Stimulated activated CD4-positive, alpha-beta T cell treated with anti-CD3 and anti-CD28 coated beads, Interleukin-15, amount 100 ng/mL, for 1 hour (primary cell): ENCODE measurements at places on chromosomes 12 and 14.

DNA sequence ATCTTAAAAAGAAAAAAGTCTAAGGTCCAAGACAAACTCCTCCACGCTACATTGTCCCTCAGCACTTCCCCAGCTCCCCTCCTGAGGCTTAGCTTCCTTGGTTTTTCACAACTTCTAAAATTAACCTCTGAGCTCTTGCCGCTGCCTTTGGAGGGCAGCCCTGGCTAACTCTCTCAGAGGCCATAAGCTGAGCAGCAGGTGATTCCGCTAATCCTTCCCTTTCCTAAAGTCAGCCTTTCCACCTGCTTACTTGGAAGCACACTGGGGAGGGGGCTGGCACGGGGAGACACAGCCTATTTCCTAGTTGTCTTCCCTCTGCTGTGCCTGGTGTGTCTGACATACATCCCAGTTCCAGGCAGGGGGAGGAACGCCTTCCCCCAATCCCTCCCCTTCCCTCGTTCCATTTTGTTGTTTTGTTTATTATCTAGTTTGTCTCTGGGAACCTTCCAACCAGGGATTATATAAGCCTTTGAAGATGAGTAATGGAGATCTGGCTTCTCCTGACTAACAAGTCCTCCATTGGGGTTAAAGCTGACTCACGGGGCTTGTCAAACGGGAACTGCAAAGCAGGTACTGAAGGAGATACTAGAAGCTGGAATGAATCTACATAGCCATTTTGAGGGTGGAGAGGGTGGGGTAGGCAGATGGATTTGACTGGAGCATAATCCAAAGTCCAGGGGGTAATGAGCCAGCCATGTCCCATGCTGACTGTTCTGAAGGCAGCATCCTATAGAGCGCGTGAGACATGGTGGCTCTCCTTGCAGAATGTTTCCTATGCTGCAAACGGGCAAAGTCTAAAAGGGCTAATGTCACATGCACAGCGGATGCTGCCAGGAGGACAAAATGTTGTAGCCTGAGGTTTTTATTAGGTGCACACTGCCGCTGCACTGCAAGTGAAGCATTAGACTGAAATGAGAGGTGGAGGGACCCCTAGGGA lies 230.8 kb downstream of the FOXN3 start:
- no peak for DNase-seq

GRCh38 chr14:52399921-52400595 lies 85.9 kb downstream of the PTGER2 start:
- DNase-seq: no peak

DNA sequence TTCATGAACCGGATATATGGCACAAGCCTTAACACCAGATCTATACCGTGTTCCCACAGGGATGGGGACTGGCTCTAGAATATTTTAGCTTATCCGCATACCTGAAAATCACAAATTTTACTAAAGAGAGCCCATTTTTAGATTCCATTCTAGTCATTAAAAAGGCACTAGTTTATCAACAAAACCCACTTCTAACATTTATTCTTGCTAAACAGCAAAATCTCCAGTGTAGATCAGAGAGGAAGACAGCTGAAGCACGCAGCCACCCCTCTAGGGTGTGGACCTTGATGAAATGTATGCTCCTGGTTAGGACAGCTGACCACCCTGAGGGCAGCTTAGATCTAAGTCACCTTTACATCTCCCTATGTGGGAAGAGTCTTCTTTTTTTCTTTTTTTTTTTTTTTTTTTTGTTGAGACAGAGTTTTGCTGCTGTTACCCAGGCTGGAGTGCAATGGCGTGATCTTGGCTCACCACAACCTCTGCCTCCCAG lies 62.4 kb downstream of the EID3 start:
- DNase-seq: no peak

DNA sequence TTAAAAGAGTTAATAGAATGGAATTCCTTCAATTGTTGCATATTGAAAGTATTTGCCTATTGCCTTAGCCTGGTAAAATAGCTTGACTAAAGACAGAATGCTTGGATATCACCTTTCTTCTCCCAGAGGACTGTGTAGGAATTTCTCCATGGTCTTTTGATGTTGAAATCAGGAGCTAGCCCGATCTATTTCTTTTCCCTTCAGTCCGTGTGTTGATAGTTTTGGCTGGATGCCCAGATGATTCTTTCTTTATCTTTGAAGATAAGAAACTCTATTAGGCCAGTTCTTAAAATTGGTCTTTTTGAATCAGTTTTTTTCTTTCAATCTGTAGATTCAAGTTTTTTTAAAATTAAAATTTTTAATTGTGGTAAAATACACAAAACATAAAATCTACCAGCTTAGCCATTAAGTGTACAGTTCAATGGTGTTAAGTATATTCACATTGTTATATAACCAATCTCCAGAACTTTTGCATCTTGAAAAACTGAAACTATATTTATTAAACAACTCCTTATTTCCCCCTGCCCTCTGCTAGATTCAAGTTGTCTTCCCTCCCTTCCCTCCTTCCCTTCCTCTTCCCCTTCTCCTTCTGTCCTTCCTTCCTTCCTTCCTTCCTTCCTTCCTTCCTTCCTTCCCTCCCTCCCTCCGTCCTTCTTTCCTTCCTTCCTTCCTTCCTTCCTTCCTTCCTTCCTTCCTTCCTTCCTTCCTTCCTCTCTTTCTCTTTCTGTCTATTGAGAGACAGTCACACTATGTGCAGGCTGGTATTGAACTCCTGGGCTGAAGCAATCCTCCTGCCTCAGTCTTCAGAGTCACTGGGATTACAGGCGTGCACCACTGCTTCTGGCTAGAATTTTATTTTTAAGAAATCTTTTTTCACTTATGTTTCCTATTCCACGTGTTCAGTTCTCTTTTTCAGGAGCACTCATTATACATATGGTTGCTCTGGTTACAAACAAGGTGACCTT lies 10.1 kb downstream of the LACRT start:
- DNase-seq: no peak

GRCh38 chr14:106026026-106026425 lies 499.6 kb downstream of the TMEM121 start:
- no peak for DNase-seq

DNA sequence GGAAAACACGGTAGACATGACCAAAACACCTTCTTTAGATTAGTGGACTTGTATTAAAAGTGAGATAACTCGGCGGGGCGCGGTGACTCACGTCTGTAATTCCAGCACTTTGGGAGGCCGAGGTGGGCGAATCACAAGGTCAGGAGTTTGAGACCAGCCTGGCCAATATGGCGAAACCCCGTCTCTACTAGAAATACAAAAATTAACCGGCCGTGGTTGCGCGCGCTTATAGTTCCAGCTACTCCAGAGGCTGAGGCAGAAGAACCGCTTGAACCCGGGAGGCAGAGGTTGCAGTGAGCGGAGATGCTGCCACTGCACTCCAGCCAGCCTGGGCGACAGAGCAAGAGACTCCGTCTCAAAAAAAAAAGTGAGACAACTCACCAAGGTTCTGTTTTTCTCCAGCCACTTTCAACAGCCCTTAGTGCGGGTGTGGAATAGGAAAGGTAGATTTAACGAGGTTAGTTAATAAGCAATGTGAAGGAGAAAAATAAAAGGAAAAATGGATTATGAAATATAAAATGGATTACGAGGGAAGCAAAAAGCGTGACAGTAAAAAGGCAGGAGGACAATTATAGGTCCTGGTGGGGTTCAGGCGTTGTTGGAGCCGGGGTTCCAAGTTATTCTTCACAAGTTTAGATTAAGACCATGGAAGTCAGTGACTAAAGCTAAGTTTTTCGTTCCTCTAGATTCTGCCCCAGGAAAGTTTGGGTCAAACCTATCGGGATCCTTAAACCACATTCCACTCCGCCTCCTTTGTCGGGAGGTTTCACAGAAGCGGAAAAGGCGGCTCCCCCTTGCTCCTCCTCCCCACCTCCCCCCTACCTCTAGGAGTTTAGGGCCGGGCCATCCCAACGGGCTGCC lies 534 bp downstream of the PPP2R3C start:
- no peak for DNase-seq

DNA sequence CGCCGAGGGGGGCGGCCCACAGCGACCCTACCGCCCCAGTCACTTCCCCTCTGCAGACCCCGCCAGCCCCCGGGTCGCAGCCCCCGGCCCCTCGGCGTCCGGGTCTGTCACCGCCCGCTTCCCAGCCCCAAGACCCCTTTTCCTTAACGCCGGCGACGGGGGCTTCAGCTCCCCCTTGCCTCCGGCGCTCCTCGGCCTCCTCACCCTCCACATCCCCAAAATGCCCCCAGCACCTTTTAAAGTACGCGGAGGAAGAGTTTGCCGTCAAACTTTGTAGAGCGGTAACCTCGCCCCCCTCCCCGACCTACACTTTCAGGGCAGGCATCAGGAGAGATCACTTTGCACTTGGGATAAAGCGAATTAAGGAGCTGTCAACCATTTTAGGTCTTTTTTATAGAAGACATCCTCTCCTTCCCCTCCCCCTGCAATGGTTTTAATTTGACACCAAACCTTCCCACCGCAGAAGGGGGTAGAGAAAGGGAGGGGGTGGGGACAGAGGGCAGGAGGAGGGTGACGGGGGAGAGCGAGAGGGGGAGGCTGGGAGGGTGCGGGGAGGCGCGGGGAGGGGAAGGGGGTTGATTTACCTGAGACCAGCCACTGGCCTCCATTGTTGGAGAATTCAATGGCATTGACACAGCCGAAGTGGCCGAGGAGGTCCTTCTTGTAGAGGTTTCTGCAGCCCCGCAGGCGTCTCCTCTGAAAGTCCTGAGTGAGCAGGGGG lies 578 bp downstream of the DCAF5 start:
- peak; percentile 25 for DNase-seq

DNA sequence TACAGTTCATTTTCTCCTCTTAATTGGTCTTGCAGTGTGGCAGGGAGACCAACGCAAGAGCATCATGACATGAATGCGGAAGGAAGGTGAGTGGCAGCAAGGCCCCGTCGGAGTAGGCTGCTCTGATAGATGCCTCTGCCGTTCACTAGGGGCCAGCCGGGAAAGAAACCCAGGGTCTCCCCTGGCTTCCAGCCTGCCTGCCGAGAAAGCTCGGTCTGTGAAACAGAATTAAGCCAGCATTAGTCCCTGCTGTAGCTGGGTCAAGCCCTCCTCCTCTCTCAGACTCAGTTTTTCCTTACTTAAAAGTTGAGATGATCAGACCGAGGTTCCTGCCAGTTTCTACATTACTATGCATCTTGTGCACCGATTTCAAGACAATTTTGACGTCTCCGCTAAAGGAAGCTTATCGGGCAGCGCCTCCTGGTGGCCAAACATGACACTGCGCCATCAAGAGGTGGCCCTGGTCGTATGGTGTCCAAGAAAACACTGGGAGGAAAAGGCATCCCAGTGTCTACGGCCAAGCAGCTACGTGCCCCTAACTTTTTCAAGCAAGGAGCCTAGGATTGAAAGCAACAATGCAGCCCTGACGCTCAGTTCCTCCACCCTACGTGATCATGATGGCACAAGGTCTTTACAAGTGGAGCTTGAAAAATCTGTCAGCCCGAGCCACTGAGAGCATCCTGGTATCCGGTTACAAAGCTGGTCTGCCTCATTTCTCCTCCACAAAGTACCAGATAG lies 131.6 kb downstream of the KSR2 start:
- DNase-seq: peak; percentile 66

- no peak for DNase-seq
These were observed 152.6 kb downstream of the AKAP6 start for GRCh38 chr14:32481707-32482106.

GRCh38 chr12:29448157-29448556 lies 49.3 kb downstream of the OVCH1 start:
- no peak for DNase-seq

GRCh38 chr12:12265571-12266388 lies 1.1 kb downstream of the LRP6 start:
- DNase-seq: no peak

- no peak for DNase-seq
These were observed 117.1 kb downstream of the SYT10 start for GRCh38 chr12:33322519-33322918.

- DNase-seq: no peak
These were observed 48.5 kb upstream of the HOXC13 start for GRCh38 chr12:53890081-53890480.

GRCh38 chr12:40226705-40227104 lies 1.9 kb downstream of the LRRK2 start:
- DNase-seq: no peak

DNA sequence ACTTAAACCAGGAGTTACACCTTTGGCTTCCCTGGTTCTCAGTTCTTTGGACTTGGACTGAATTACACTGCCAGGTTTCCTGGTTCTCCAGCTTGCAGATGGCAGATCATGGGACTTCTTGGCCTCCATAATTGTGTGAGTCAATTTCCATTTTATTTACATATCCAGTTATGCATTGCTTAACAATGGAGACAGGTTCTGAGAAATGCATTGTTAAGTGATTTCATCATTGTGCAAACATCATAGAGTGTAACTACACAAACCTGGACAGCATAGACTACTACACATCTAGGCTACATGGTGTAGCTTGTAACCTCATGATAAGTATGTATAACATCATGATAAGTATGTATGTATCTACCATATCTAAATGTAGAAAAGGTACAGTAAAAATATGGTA lies 276.1 kb upstream of the BTG1 start:
- no peak for DNase-seq

GRCh38 chr14:64974563-64974962 lies 2.4 kb upstream of the RAB15 start:
- DNase-seq: no peak

GRCh38 chr12:56437430-56438176 lies 11.6 kb downstream of the TIMELESS start:
- no peak for DNase-seq

- no peak for DNase-seq
These were observed 395.7 kb upstream of the PDE3A start for GRCh38 chr12:19972325-19973288.

DNA sequence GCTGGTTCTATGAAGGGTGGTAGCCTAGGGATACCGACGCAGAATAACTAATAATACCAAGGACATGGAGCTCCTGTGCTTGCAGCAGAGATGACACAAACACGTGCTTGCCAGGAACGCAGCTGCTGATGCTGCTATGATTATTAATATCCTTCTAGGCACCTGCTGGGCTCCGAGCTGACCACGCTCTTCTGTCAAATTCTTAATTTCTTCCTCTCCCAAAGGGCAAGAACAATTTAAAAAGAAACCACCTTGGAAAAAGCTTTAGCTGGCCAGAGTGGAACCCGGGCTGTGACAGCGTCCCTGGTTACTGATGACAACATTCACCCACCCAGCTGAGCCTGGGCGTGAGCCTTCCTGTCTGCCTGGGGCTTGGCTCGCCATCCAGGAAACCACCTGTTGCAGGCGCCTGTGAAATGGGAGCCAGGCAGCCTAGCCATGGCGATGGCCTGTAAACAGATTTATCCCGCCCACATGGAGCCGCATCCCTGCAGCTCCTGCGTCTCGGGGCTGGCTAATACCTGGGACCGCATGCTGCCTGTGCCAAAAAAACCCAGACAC lies 28.8 kb downstream of the CLMN start:
- DNase-seq: no peak
